ENCODE measurements at places on chromosomes 2 and 18.

GRCh38 chr18:75276818-75277609, 66.4 kb downstream of the TSHZ1 start:
- no peak for DNase-seq

GRCh38 chr2:181602017-181602416, 54.9 kb downstream of the CERKL start:
- no peak for DNase-seq

GRCh38 chr2:181984060-181984459, 1.6 kb upstream of the PPP1R1C start:
- DNase-seq: no peak

DNA sequence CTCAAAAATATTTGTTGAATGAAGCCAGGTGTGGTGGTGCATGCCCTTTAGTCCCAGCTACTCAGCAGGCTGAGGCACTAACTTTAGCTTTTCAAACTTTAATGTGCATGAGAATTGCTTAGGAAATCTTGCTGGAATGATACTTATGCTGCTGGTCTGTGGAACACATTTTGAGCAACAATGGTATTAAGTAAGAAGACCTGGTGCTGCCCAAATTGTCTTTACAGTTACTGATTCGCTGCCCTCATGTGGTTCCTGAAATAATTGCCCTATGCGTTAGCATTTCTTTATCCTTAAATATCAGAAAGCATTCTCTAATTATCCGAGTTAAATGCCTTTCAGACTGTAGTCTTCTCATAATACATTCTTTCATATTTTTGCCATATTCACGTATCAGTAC, 76.0 kb upstream of the SESTD1 start:
- no peak for DNase-seq

GRCh38 chr2:86284401-86284841, 53.0 kb downstream of the REEP1 start:
- DNase-seq: no peak

DNA sequence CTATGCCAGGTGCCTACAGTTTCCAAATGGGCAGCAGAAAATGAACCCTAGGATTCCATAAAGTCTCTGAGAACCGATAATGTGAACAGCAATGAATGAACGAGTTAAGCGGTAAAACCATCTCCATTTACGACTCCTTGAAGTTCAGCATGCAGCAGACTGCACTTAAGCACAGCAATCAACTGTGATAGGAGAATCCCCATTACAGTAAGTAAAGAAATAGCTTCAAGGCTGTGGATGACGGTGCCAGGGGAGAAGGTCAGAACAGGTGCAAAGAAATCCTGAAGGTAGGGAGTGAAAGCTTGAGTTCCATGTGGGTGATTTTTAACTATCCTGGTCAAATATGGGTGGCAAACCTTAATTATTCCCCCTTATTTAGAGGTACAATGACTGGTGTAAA, 444.4 kb downstream of the NCKAP5 start:
- no peak for DNase-seq

- peak; percentile 75 for DNase-seq
These were observed 591 bp downstream of the ASXL2 start for GRCh38 chr2:25877431-25878360.

All from head of caudate nucleus (tissue), 42 donors.